Left renal pelvis (tissue), 4 donors: ENCODE measurements at places on chromosomes 3 and 15. TPM values are rescaled to one million over a fixed set of nuclear protein-coding genes. Genes with fewer than 3 reads are reported as not detected.

The RLBP1 gene
- polyA plus RNA-seq, result not detected

The CCR4 gene
- 0.26 TPM for polyA plus RNA-seq

The SPESP1 gene
- polyA plus RNA-seq, result 5.6 TPM

The MITF gene
- 40.0 TPM for polyA plus RNA-seq

The CSPG4 gene
- 8.6 TPM for polyA plus RNA-seq

The BNC1 gene
- polyA plus RNA-seq, result 0.31 TPM

The ACOX2 gene
- 19.0 TPM for polyA plus RNA-seq
